Tibial artery (tissue), 4 donors: ENCODE measurements at places on chromosomes 6 and 20.

DNA sequence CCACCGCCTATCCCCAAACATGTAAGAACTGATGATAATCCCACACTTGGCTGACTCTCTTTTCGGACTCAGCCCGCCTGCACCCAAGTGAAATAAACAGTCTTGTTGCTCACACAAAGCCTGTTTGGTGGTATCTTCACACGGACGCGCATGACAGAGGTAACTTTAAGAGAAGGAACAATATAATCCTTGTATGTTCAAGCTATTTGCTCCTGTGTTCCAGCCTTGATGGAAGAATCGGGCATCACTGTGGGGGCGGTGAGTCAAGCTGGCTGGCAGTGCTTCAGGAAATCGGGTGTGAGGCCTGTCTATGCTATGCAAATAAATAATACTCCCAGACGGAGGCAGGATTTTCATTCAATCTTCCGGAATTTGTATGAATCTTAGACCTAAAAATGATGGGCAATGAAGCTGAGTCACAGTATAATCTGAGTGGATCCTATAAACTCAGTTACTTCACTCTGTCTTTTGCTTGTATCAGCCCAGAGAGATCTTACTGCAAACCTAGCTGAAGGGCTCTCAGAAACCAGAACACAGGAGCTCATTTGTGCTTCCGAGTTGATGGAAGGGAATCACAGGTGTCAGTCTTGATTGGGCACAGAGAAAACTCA, 45.2 kb upstream of the NT5E start:
- DNase-seq = no peak

GRCh38 chr6:155980014-155980767, 524.6 kb upstream of the NOX3 start:
- DNase-seq = no peak

- DNase-seq = no peak
Measured at GRCh38 chr6:65776332-65776731, 69.3 kb upstream of the EYS start.

GRCh38 chr6:122653094-122653493, 42.9 kb downstream of the PKIB start:
- no peak for DNase-seq

DNA sequence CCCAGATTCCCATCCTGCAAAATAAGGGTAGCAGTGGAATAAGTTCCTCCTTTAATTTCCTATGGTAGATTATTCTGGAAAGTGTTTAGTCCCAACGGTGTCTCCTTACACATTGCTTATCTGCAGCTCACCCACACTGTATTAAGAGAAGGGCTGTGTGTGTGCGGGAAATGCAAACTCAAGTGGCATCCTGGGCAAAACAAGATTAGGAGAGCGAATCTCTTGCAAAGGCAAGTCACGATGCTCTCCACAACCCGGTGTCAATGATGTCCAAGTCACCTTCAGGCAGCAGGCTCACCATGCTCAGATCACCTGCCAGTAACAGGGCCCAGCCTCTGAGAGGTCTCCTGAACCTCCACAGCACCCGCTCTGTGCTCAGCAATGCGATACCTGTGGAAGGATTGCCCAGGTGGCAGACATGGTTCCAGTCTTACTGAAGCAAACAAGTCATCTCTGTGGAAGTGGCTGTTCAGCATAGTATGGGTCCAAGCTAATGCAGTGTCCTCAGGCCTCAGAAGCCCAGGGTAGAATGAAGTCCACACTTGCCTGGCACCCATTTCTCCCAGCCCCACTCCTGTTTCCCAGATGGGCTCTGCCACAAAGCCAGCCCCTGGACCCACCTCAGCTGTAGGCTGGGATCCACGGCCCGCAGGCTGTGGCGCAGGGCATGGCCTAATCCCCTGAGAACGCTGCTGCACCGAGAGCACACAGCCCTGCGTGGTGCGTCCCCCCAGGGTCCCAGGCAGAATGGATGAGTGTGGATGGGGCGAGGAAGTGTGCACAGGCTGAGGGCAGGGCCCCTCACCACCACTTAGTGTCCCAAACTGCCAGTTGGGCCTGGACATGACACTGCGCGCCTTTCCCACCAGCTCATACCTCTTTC, 101.2 kb downstream of the PXDC1 start:
- no peak for DNase-seq

DNA sequence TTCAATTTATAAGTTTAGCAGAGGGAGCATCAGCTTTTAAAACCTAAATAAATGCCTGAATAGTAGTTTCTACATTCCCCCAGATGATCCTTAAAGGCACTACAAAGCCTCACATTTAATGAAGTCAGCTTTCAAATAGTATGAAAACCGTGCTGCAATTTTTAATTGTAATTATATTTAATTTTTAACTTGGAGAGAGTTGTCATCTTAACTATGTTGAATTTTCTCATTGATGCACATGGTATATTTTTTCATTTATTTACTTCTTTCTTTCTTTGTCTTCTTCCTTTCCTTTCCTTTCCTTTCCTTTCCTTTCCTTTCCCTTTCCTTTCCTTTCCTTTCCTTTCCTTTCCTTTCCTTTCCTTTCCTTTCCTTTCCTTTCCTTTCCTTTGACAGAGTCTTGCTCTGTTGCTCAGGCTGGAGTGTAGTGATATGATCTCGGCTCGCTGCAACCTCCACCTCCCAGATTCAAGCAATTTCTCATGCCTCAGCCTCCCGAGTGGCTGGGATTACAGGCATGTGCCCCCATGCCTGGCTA, 7.7 kb upstream of the SF3B5 start:
- DNase-seq = no peak

GRCh38 chr20:36141310-36141709, 13.2 kb upstream of the EPB41L1 start:
- DNase-seq = no peak

GRCh38 chr20:60253471-60253870, 295.2 kb downstream of the CDH26 start:
- DNase-seq = no peak

DNA sequence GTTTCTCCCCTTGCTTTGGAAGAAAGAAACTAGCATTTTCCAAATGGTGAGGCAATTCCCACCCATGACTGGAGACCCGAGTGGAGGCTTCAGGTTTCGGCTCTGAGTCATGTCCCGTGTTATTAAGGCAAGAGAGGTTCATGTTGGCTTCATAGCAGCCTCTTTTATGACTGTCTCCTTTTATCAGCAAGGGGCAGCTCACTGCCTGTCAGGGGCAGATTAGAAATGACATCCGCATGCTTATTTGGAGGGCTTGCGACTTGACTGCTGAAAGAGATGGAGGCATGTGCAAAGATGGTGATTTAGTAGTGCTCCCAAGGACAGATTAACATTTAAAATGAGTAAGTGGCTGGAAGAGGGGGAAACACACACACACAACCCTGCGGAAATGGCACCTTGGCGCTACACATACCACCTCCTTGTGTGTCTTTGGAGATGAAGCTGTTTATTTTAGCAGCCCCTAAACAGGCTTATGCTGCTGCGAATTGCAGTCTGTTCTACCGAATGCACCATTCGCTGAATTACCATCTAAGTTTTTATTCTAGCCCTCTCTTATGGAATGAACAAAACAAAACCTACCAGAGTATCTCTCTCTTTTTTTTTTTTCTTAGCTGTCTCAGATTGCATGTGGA, 52.1 kb upstream of the VSTM2L start:
- DNase-seq = no peak

- DNase-seq = no peak
Measured at GRCh38 chr6:43082806-43083655, 6.9 kb downstream of the PTK7 start.
